ENCODE measurements at places on chromosomes 2 and 18.

DNA sequence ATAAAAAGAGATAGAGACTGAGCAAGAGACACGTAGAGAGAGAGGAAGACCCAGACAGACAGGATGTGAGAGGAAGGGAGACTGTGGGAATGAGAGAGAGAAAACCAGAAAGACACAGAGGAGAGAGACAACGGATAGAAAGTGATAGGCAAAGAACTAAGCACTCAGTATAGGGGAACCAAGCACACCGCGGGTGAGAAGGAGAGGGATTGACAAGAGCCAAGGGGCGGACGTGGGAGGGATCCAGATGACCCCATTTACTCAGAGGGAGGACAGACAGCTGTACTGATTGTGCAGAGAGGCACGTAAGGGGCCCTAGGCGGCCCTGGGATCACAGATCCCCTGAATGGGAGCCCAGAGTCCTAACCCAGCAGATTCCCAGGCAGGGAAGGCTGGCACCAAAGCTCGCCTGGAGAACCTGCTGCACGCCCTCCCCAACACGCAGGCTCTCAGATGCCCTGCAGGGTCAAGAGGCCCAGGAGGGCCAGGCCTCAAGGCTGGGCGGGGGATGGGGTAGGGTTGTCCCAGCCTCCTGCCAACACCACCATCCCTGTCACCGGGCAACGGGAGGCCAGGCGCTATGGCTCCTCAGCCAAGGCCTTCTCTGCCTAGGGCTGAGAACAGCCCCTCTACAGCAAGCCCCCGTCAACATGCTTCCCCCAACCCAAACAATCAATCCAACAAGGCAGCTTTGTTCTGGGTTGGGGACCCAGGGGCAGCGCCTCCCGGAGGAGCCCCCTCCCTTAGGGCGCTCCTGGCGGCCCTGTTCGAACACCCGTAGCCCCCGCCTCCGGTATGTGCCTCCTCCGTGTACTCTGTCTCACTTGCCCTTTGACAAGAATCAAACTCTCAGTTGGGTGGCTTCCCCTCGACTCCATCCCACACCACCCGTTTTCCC lies 579 bp downstream of the LOXL3 start:
- H3K27me3 ChIP-seq: peaks cover 80% of the 10 kb centered on the region
- peaks cover 7% of the 10 kb centered on the region for H3K4me1 ChIP-seq
- peaks cover 2% of the 10 kb centered on the region for H3K36me3 ChIP-seq
- H3K27ac ChIP-seq: no peak overlapping the region
- DNase-seq: no peak

DNA sequence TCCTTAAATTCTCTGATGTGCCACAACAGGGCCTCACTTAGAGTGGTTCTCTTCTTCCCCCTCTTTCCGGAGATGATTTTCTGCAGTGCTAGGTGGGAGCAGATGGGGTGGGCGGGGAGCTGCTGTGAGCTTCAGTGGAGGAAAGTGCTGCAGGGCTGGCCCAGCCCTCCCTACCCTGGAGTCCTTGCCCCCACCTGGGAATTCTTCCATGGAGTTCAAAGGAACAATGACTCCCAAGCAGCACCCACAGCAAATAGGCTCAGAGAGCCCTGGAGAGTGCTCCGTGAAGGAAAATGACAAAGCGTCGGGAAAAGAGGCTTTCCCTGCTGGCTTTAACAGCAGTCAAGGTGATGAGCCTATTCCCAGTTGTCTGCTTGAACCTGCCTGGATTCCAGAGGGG lies 28.8 kb downstream of the LOXHD1 start:
- peaks cover 8% of the 10 kb centered on the region for H3K4me1 ChIP-seq
- H3K4me3 ChIP-seq: no peak overlapping the region
- DNase-seq: no peak
- no peaks in the 10 kb centered on the region for H3K36me3 ChIP-seq
- no peak overlapping the region for H3K27ac ChIP-seq

GRCh38 chr2:54763636-54764291 lies 40.3 kb downstream of the EML6 start:
- H3K27me3 ChIP-seq: no peaks in the 10 kb centered on the region
- DNase-seq: no peak
- no peaks in the 10 kb centered on the region for H3K36me3 ChIP-seq
- no peak overlapping the region for H3K27ac ChIP-seq
- no peak overlapping the region for H3K4me3 ChIP-seq

- no peak overlapping the region for H3K27ac ChIP-seq
- H3K4me3 ChIP-seq: no peak overlapping the region
- H3K27me3 ChIP-seq: no peaks in the 10 kb centered on the region
- H3K4me1 ChIP-seq: no peaks in the 10 kb centered on the region
Observed at GRCh38 chr18:50862401-50862800, 16.5 kb upstream of the ME2 start.

DNA sequence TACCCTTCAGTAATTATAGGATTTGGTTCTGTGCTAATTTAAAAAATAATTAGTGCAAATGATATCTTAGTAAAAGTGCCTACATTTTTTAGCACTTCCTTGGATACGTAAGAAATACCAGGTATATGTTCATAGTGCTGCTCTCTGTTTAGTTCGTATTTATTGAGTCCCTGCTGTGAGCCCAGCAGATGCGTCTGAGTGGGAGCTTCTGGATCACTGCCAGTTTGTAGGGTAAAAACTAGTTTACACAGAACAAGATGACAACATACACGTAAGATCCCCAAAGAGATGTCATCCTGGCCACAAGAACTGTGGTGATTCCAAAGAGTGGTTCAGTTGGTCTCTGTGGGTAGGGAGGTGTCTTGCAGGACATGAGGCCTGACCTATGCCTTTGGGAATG lies 103.2 kb downstream of the CTIF start:
- no peak overlapping the region for H3K4me3 ChIP-seq
- no peaks in the 10 kb centered on the region for H3K4me1 ChIP-seq
- DNase-seq: no peak
- no peaks in the 10 kb centered on the region for H3K27me3 ChIP-seq

DNA sequence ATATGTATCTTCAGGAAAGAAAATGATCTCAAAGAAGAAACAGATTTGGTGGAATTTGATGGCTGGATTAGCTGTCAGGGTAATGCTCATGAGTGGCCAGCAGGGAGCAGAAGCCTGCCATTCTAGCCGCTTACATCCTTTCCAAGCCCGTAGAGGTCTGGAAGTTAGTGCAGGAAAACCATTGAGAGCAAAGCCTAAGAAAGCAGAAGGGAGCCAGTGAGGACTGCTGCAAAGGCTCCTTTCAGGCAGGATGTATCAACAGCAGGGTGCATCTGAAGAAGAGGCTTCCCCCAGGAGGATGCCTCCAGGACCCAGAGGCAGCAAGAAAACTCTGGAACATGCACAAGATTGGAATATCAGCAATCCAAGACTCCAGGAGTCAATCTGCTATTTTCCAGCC lies 22.9 kb upstream of the LBH start:
- H3K27me3 ChIP-seq: no peaks in the 10 kb centered on the region
- no peaks in the 10 kb centered on the region for H3K36me3 ChIP-seq
- H3K27ac ChIP-seq: peak overlapping the region; percentile 22
- H3K4me1 ChIP-seq: peaks cover 22% of the 10 kb centered on the region
- no peak overlapping the region for H3K4me3 ChIP-seq

DNA sequence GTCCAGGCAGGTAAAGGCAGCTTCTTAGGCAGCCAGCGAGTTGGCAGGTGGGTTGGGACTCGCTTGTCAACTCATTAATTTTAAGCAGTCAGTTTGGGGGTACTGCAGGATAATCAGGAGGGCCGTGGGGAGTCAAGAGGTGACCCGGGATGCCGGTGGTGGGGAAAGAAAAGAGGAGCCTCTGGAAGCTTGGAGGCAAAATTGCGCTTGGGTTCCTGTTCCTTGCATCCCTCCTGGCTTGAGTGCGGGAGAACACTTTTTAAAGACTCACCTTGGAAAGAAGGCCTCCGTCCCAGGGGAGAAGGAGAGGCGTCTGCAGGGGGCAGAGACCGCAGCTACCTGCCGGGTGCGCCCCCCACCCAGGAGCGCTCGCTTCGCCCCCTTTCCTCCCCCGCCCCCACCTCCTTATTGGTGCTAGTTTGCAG lies at the start of gene KCNJ3:
KCNJ3 (plus strand) TSS at position 400 of the 425 bp plus-strand sequence. CDS start 81 bp downstream, outside the sequence.
- H3K4me3 ChIP-seq: no peak within 1 kb of the TSS
- H3K27me3 ChIP-seq: peaks cover 19% of the 10 kb centered on the region
- no peaks in the 10 kb centered on the region for H3K4me1 ChIP-seq
- no peaks in the 10 kb centered on the region for H3K36me3 ChIP-seq

DNA sequence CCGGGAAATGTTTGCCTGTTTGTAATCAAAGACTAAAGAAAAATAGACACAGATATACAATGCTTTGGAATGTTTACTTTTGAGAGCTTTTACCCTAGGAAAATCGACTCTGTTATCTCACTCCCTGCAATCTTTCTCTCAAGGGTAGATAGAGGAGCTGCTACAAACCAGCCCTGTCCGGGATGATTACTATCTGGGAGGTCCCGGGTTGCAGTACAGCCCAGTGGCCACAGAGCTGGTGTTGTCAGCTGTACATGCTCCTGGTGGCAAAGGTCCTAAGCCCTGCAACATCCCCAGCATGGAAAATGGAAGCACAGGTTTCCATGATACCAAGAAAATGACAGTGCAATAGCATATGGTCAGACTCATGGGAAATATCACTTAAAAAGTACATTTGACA lies 570.5 kb upstream of the SOX11 start:
- no peaks in the 10 kb centered on the region for H3K27me3 ChIP-seq
- H3K4me3 ChIP-seq: no peak overlapping the region
- no peak overlapping the region for H3K27ac ChIP-seq

DNA sequence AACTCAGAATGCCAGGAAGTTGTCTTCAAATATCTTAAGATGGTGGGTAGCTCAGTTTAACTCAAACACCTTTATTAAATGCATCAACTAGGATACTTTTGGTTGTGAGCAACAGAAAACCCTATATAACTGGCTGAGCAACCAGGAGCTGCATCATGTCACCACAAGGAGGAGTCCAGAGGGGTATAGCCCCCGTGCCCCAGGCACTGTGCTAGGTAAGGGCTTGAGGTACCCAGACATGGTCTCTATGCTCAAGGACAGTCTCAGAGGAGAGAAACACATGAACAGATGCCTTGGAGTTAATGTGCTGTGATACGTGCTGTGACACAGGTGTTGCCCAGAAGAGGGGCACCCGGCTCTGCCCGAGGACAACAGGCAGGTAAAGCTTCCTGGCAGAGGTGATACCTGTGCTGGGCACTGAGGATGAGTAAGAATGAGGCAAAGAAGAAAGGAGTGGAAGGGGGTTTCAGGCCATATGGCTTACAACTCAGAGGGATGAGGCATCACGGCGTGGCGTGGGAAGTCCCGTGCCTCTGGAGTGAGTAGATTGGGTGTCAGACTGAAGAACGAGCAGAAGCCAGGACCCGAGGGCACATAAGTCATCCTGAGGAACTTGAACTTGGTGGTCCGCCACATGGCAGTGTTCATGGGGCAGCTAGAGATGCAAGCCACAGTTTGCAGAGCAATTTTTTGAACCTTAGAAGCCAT lies 32.0 kb upstream of the CAB39 start:
- H3K4me1 ChIP-seq: no peaks in the 10 kb centered on the region
- no peaks in the 10 kb centered on the region for H3K27me3 ChIP-seq
- no peaks in the 10 kb centered on the region for H3K36me3 ChIP-seq

DNA sequence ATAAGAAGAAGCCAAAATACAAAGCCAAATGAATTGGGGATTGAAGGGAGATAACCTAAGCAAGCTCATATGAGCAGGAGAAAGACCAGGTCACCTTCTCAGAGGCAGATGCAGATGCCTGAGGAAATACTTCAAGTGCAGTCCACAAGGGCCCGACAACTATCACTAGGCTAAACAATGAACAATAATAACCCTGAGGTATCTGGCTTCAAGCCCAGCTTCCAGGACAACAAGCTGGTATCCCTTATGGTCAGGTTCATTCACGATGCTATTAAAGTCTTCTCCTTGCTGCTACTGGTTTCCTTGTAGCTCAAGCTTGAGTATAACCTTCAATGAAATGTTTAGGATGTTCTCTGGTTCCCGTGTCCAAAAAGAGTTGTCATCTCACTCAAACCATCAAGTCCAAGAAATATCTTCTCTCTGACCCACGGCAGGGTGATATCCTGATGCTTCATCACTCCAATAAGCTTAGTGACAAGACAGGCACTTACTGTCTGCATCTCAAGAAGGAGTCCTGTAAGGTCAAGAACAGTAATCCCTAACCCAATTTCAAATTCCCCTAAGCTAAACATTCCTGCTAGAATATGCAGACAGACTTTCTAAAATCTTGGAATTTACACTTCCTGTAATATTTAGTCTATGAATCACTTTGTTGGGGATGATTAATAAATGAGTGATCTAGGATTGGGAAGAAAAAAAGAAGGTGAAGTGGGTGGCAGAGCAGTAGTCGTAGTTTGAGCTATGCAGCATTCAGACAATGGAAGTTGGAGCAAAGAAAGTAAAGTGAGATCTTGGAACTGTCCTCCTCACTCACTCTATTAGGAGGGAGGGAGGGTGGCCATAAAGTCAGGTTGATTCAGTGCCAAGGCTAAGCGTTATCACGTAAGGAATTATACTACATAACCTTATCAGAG lies 33.1 kb downstream of the CHN1 start:
- H3K27me3 ChIP-seq: no peaks in the 10 kb centered on the region
- H3K27ac ChIP-seq: no peak overlapping the region
- no peaks in the 10 kb centered on the region for H3K4me1 ChIP-seq
- no peak for DNase-seq
- no peaks in the 10 kb centered on the region for H3K36me3 ChIP-seq
- H3K4me3 ChIP-seq: no peak overlapping the region

GRCh38 chr2:235765181-235765820 lies 271.5 kb downstream of the AGAP1 start:
- H3K27ac ChIP-seq: no peak overlapping the region
- no peak overlapping the region for H3K4me3 ChIP-seq
- no peaks in the 10 kb centered on the region for H3K36me3 ChIP-seq
- no peaks in the 10 kb centered on the region for H3K27me3 ChIP-seq

- no peak overlapping the region for H3K27ac ChIP-seq
- H3K36me3 ChIP-seq: peaks cover 29% of the 10 kb centered on the region
- no peaks in the 10 kb centered on the region for H3K4me1 ChIP-seq
- no peak overlapping the region for H3K4me3 ChIP-seq
- no peak for DNase-seq
Observed at GRCh38 chr18:9211955-9212354, 75.4 kb downstream of the ANKRD12 start.

GRCh38 chr2:238165288-238165921 lies 6.6 kb downstream of the ERFE start:
- no peak overlapping the region for H3K4me3 ChIP-seq
- H3K27me3 ChIP-seq: peaks cover 53% of the 10 kb centered on the region
- H3K27ac ChIP-seq: no peak overlapping the region

GRCh38 chr2:218230882-218231281 lies 13.9 kb downstream of the ARPC2 start:
- H3K4me3 ChIP-seq: no peak overlapping the region
- no peaks in the 10 kb centered on the region for H3K27me3 ChIP-seq
- no peak overlapping the region for H3K27ac ChIP-seq
- H3K36me3 ChIP-seq: peaks cover 80% of the 10 kb centered on the region
- peaks cover 5% of the 10 kb centered on the region for H3K4me1 ChIP-seq
- DNase-seq: no peak

Measured in thymus (tissue), 14 donors.